ENCODE measurements at places on chromosomes 6 and 20. TPM values are rescaled to one million over a fixed set of nuclear protein-coding genes. Genes with fewer than 3 reads are reported as not detected.

Gene IRF4
- total RNA-seq, result 0.25 TPM

Gene SLC22A7
- total RNA-seq, result not detected

Gene SOBP
- total RNA-seq, result 0.75 TPM

Gene CALHM4
- total RNA-seq, result not detected

Gene CCR6
- not detected for total RNA-seq

Gene DNAJC5
- total RNA-seq, result 27.2 TPM
